IPS DF 6.9 (cell line): ENCODE measurements at places on chromosomes 12 and 14.

DNA sequence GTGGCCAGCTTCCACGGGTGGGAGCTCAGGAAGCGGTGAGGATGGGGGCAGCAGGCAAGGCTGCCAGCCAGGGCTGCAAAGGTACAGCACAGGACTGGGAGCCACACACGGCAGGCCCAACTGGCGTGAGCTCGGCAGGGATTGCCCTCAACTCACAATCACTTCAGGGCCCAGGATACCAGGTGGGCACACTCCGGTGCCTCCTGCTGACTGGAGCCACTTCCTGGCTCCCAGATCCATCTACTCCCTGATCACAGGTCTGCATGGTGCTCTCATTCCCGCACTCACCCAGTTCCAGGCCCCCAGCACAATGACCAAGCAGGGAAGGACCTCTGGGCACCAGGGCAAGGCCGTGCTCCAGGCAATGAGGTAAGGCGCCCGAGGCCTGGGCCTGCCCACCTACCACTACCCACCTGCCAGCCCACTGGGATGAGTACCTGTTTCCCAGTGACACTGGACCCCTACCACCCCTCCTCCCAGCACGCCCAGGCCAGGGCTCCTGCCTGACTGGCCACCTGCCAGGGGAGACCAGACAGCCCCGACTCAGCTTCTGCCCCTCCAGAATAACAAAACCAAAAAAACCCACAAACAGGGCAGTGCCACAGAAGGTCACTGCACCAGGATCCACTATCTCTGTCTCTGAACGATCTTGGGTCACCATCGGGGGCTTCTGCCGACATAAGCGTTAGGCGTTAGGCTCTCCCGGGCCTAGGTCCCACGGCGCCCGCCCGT is 1.8 kb downstream of the JAG2 start:
- no peak for DNase-seq

GRCh38 chr14:77076113-77076631 is 21.9 kb upstream of the CIPC start:
- no peak for DNase-seq

DNA sequence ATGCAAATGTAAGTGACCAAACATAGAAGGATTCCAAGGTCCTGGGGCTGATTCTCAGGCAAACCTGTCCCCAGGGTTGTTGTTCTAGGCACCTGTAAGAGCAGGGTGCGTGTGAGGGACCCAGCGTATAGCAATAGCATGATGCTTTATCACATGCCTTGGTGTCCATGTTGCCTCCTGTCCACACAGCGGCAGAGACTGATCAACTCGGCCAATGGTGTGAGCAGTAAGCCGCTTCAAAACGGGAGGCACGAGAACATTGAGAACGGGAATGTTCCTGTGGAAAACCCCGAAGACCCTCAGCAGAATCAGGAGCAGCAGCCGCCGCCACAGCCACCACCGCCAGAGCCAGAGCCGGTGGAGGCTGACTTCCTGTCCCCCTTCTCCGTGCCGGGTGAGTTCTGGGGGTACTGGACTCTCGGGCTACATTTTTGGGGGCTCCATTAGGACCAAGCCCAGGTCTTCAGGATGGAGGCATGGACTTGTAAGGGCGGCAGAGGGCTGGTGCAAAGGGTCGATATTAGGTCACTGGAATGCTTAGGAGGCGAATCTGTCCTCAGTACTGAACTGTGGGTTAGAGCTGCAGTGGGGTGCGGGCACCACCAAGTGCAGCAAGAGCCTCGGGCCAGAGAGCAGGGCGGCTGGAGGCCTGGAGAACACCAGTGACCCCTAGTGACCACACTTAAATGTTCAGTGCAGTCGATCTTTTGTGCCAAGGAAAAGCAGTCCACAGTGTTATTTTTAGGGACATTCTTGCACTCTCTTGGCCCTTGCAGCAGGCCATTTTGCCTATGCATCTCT is 57.2 kb upstream of the RIN3 start:
- peak; percentile 66 for DNase-seq

DNA sequence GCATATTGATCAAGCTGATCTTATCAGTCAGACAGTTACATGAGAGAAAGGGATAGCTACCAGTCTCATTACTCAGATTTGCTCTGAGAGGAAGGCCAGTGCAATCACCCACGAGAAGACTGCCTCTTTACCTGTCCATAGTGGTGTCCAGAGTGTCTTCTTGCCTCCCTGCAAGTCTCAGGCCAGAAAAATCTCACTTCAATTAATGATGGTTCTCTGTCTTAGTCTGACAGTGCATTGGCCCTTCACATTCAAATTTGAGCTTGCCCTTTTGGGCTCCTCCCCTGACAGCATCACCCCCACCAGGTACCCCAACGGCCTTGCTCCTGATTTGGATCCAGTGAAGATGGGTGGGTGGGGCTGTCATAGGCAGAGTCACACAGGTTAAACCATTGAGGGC is at the start of gene AICDA:
AICDA (minus strand) TSS at position 231 of the 400 bp plus-strand sequence; CDS start at position 139, 92 bp downstream.
- no peak for DNase-seq
